NCI-H2171 treated with DMSO at 0.1 percent for 48 hours (cell line): ENCODE measurements at places on chromosomes 6 and 20.

DNA sequence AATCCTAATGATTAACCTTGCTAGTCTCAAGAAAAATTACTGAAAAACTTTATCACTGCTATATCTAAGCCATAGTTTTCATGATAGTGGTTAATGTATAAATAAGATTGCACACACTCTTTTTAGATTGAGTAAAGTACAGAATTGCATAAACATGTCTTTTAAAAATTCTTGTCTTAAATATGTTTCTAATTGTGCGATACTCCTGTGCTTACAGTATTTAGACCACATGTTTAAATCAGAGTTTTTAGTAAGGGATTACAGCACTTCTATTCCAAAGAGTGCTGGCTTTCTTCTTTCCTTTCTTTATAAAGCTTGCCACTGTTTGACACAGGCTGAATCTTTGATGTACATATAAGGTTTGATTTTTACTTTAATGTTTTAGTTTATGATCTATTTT, 36.8 kb upstream of the RGS17 start:
- DNase-seq = no peak

- no peak for DNase-seq
These were observed 33.2 kb upstream of the MARCKS start for GRCh38 chr6:113823916-113824315.

GRCh38 chr6:39927159-39927558, 7.1 kb downstream of the MOCS1 start:
- no peak for DNase-seq

- DNase-seq = no peak
These were observed 380.6 kb upstream of the CHD6 start for GRCh38 chr20:41998539-41999341.

DNA sequence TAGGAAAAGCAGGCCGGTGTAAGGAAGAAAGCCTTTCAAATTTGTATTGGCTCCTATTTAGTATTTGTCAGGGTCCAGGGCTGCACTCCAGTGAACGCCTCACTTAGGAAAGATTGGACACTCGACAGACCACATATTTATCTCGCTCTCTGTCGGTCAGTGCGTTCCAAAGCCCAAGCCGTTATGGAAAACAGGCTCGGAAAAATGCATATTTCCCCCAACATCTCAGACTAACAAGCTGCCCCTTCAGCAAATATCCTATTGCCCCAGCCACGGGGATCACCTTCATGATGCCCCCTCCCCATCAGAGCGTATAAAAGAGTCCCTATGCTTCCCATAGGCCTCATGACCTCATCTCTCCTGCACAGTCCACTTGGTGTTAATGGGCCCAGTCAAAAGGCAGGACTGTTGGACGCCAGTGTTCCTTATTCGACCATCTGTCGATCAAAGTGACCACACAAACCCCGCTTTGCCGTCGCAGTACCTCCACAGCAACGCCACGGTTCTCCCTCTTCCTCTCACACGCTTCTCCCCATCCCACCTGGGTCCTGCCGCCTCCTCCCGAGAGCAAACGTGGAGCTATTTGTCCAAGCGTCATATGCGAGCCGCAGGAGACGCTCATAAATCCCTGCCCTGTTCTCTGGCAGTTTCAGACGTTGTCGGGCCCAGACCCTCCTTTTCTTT, 63.3 kb downstream of the NPEPL1 start:
- DNase-seq = no peak

DNA sequence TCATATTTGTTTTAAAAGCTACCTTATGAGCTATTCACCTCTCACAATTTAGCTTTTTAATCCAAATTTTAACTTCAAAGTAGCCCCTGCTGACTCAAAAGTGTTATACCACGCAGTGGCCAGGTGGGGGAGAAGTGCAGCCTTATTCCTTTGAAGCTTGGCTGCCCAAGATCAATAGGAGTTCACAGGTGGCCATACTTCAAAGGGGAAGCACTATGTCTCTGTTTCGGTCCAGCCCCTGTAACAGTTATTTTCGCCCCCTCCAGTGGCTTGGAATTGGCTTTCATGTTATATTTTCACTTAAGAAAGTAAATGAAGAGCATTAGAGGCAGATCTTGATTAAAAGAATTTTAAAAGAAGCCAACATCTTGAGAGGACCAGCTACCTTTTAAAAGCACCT, 608.4 kb downstream of the EPHA7 start:
- peak; percentile 70 for DNase-seq

GRCh38 chr6:50271266-50271665, 221.5 kb upstream of the DEFB112 start:
- no peak for DNase-seq
